ENCODE measurements at places on chromosomes 7 and 10.

GRCh38 chr7:78159545-78159944 lies 361.0 kb downstream of the PHTF2 start:
- DNase-seq = no peak

DNA sequence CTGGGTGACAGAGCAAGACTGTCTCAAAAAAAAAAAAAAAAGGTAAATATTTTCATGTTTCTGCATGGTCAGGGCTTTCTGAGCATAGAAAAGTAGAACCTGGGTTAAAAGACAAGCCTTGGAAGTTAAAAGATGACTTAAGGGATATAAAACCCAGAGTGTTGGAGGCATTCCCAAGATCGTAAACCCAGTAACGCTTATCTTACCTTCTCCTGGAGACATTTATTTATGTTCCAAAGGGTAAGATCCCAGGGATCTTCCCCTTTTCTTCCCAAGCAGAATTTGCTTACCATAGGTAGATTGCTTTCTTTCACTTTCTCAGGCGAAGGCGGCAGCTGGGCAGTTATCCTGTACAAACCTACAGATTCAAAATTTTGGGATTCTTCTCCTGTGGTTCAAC lies 22.2 kb downstream of the SUGCT start:
- no peak for DNase-seq

- no peak for DNase-seq
These were observed 35.3 kb downstream of the VSTM4 start for GRCh38 chr10:49080071-49080470.

- no peak for DNase-seq
These were observed 7.9 kb downstream of the PKD1L1 start for GRCh38 chr7:47940088-47941013.

DNA sequence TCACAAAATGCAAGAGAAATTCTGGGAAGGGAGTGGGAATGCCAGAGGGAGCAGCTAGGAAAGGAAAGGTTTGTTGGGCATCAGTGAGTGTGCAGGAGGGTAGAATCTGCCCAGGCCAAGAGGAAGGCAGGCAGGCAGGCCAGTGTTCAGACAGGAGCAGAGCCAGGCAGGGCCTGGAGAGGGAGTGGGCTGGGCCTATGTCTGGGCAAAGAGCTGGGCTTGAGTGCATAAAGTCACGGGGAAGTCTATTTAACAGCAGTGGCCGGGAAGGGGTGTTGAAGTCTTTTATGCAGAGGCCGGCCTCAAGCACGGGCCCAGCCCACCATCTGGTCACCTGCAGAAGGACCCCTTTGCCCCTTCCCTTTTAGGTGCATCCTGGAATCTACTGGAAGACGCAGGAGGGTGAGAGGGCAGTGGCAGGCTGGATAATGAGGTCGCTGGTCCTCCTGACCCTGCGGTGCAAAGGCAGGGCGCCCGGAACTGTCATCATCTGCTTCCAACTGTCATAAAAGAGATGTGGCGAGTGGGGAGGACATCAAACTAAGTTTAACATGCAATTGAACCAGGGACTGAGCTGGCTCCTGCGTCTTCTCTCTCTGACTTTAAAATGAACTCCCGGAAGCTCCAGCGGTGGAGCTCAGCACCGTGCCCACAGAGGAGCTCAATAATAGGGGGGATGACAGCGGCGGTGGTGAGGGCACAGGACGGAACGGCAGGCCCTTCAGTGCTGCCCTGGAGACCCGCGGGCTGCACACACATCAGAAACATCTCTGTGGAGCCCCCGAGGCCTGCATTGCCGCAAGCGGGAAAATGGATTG lies 29.5 kb downstream of the CARD11 start:
- DNase-seq = no peak

- DNase-seq = no peak
These were observed 96.6 kb downstream of the PTPRE start for GRCh38 chr10:128003521-128003920.

GRCh38 chr10:95873651-95874050 lies 34.1 kb upstream of the CC2D2B start:
- no peak for DNase-seq

- no peak for DNase-seq
These were observed 17.7 kb upstream of the NODAL start for GRCh38 chr10:70459061-70459773.

GRCh38 chr10:10642751-10643150 lies 374.9 kb upstream of the CELF2 start:
- no peak for DNase-seq

DNA sequence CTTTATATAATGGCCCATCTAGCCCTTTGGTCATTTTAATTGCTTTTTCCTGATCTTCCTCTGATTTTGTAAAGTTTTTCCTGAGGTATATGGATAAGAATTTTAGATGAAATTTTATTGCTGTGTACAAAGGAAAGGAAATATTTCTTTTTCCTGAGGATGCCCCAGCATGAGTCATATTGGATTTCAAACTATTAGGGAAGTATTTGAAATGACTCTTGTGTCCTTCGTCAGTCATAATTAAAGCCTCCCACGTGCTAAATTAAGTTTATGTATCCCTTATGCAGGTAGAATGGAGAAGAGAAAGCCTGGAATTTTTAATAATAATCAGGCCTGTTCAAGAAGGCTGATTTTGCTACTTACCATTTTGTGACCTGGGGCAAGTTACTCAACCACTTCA lies 82.6 kb upstream of the GLI3 start:
- no peak for DNase-seq

GRCh38 chr7:150909200-150909995 lies 57.1 kb downstream of the AOC1 start:
- DNase-seq = no peak

DNA sequence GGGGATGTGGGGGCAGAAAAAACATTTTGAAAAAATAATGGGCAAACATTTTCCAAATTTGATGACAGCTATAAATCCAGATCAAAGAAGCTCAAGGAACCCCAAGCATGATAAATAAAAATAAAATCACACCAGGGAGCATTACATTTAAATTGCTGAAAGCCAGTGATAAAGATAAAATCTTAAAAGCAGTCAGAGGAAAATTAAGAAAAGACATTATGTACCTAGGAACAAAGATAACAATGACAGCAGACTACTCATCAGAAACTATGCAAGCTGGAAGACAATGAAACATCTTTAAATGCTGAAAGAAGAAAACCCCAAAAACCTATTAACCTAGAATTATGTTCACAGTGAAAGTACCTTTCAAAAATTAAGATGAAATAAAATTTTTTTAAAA lies 23.3 kb downstream of the NEUROG3 start:
- DNase-seq = no peak

DNA sequence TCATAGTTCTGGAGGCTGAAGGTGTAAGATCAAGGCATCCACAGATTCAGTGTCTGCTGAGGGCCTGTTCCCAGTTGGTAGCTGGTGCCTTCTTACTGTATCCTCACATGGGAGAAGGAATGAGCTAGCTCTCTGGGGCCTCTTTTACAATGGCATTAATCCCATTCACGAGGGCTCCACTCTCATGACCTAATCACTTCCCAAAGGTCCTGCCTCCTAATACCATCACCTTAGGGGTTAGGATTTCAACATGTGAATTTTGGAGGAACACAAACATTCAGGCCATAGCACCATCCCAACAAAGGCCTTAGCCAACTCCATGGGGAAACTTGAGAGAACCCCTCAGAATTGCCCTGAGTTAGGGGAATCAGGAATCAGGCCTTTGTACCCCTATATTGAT lies 66.1 kb upstream of the CREB5 start:
- no peak for DNase-seq

DNA sequence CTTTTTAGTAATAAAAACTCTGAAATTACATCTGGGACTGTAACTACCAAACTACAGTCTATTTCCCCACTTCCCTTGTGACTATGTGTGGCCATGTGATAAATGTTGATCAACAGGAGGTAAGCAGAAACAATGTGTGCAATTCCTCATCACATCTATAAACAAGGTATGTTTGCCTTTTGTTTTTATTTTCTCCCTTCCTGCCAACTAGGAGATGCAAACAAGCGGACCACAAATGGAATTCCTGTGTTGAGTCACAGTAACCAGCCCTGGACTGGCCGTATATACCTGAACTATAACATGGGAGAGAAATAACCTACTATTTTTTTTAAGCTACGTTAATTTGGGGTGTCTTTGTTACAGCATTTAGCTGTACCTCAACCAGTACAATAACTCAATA lies 52.5 kb downstream of the SCRN1 start:
- DNase-seq = no peak

DNA sequence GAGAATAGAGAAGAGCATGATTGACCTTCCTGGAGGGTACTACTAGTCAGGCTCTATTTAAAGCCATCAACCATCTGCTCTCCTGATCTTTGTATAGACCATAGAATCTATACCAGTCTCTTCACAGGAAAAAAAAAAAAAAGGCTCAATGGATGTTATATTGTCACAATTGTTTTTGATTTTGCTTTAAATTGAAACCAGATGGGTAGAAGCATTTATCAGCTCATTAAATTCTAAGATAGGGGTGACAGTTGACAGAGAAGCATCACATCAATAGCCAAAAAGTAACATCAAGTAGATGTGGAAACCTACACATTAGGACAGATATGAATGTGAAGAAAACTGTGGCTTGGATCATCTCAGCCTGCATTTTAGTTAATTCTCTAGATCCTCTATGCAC lies 558.9 kb upstream of the MBL2 start:
- no peak for DNase-seq

DNA sequence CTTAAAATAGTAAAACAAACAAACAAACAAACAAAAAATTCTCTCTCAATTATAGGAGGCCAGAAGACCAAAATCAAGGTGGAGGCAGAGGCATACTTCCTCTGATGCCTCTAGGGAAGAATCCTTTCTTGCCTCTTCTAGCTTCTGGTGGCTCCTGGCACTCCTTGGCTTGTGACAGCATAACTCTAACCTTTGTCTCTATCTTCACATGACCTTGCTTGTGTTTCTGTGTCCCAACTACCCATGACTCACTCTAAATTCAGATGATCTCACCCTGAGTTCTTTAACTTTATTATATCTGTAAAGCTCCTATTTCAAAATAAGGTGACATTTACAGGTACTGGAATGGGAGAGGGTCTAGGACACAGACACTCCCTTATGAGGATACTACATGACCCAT lies 88.3 kb upstream of the ANTXRL start:
- no peak for DNase-seq

DNA sequence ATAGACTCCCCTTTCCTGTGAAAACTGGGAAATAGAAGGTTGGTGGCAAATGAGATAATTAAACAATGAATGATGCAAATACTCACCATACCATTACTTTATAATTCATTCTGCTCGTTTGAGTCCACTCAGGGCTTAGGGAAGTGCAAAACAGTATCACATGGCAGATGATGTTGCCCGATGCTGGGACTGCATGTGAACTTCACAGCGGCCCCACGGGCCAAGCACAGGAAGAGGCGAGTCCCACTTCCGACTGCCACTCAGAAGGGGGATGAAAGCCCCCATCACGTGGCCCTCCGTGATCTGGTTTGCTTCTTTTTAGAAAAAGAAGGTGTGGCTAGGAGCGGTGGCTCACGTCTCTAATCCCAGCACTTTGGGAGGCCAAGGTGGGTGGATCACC lies 71.5 kb downstream of the PRPF18 start:
- no peak for DNase-seq

DNA sequence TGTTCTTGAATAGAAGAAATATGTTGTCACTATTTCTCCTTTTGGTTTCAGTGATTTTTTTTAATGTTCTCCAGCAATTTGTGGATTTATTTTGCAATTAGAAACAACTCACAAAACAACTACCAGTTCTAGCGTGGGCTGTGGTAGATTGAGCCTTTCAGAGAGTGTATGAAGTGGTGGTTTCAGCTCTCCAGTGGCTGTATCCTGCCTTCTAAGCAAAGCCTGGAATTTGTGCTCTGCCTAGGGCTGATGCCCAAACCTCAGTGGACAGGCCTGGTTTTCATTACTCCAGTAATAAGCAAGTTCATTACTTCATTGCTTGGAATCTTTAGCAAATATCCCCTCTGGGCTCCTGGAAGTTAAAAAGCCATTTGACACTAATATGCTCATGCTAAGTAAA lies 35.9 kb downstream of the APBB1IP start:
- no peak for DNase-seq

DNA sequence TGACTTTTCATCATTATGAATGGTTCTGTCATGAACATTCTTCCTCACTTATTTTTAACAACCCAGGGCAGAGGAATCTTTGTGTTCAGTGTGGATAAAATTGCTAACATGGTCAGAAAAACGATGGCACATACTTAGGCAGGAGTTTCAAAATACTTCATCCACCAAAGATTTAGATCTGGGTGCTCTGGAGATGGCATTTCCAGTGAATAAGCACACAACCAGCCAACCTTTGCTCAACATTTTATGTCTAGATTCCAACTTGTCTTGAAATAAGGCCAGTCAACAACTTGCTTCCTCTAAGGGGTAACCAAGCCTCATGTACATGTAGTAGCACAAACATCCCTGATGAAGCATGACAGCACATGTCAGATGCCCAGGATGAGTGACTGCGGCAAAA lies 33.4 kb upstream of the ADRB1 start:
- no peak for DNase-seq

DNA sequence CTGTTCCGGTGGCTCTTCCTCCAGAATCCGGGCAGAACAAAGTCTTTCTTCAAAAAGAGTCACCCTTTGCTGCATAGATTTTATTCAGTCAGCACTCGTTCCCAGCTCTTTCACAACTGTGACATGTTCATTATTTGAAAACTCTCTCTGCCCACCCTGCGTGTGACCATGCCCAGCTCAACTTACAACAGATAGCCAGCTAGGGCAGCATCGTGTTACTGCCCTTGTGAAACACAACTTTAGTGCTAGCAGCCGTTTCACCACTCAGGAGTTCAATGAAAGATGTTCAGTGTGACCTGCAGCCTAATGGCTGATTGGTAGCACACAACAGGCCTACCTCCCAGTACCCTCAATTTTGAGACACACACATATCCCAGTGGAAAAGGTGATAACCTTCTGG lies 57.9 kb downstream of the ZNF438 start:
- DNase-seq = no peak

DNA sequence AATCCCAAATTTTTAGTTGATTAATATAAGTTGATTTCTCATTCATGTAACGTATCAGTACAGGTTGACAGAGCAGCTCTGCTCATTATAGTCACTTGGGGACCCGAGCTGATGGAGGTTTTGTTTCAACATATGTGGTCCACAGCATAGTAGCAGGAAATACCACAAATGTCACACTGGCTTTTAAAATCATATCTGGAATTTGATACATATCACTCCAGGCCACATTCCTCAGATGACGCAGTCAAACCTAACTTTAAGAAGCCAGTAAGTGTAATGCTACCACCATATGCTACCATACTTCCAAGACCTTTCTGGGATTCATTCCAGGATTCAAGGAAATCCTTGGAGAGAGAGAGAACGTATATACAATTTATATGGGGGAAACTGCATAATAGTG lies 156.3 kb downstream of the PHF14 start:
- no peak for DNase-seq

All from NCI-H1048 (cell line).